ENCODE measurements at places on chromosomes 12 and 14. TPM values are rescaled to one million over a fixed set of nuclear protein-coding genes. Genes with fewer than 3 reads are reported as not detected.

- DNase-seq = no peak
Observed at GRCh38 chr14:77473921-77474320, 16.0 kb downstream of the AHSA1 start.

DNA sequence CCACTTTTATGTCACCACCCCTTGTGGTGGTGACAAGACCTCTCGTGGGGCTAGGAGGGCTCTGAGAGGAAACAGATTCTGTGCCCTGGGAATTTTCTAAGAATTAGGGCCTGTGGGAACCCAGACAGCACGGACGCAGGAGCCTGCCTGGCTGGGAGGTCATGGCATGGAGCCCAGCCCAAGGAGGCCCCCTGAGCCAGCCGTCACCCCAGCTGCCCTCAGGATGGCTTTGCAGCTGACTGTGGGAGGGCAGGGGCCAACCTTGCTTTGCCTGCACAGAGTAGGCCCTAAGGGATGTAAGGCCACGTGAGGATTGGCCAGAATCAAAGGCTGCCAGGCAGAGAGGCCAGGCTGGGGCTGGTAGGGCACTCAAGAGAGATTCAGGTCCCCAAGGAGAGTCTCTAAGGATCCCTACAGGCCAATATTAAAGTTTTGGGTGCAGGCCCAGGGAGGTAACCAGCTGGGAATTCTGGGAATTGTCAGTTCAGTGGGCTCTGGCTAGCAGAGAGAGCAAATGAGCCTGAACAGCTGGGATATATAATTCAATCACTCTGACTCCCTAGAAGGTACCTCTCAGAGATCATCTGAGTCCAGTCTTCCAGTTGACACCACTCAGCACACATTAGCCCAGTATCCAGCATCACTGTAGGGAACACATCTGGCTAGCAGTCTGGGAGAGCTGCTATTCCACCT is 6.4 kb downstream of the LTBP2 start:
- no peak for DNase-seq

GRCh38 chr14:47012533-47013280 is 361.1 kb upstream of the RPL10L start:
- DNase-seq = no peak

DNA sequence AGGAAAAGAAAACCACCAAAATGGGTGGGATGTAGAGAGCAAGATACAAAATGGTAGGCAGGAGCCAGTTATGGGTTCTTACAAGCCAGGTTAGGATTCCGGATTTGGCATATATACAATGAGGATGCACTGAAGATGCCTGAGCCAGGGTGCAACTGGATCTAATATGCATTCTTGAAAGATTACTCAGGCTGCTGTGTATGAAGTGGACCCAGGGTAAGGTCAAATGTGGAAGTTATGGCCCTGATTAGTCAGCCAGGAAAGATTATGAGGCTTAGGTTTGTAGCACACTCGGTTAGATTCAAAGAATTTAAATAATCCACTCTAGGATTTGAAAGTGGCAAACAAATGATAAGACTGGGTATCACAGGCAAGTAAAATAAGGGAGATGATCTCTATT is 1750.7 kb upstream of the FLRT2 start:
- DNase-seq = no peak

- DNase-seq = no peak
Observed at GRCh38 chr14:86083616-86084015, 553.7 kb downstream of the FLRT2 start.

DNA sequence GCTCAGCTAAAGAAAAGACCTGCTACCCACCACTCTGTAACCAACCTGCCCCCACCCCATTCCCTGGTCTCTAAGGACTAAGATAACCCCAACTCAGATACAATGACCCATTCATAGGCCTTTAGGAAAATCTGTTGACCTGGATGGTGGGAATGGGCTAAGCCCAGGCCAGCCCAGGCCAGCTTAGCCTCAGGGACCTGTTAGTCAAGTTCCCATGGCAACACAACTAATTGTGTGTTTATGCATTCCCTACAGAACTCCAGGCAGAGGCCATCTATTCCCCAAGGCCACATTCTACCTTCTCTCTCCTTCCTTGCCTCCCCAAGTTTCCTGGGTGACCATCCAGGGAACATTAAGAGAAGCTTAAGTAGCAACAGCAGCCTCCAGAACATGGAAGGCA is 16.1 kb upstream of the KRT8 start:
- DNase-seq = no peak

GRCh38 chr12:12934556-12934955 is 17.4 kb downstream of the GPRC5D start:
- no peak for DNase-seq

GRCh38 chr12:42758806-42759205 is 169.3 kb upstream of the PRICKLE1 start:
- DNase-seq = no peak

GRCh38 chr12:87988534-87988933 is 40.7 kb downstream of the C12orf50 start:
- DNase-seq = no peak

DNA sequence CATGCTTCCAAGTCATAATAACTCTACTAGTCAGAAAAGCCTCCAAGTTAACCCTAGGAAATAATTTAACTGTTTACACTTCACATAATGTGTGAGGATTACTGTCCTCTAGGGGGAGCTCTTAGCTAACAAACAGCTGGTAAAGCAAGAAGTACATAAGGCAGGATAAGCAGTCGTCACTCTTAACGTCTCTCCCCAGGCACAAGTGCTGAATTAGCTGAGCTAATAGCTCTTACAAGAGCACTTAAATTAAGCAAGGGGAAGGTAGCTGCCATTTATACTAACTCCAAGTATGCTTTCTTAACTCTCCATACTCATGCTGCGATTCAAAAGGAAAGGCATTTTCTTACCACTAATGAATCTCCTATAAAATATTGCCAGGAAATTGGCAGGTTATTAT is 79.3 kb upstream of the TSPAN11 start:
- no peak for DNase-seq

GRCh38 chr14:37114002-37114401 is 58.4 kb downstream of the SLC25A21 start:
- no peak for DNase-seq

DNA sequence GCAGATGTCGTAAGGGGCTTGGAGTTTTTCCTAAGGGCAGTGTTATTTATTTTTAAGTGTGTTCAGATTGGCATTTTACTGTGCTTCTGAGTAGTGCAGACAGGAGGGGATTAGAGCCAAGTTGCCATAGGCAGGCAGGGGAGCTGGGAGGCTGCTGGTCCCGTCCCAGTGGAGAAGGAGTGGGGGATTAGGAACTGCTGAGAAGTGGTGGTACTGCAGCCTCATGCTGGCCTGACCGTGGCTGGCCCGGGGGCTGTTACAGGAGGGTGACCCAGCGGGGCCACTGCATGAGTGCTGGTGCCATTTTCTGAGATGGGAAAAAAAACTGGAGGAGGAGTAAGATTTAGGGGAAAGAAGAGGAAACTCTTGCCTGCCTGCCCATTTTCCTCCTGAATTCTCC is 52.3 kb upstream of the DLK1 start:
- no peak for DNase-seq

- no peak for DNase-seq
Observed at GRCh38 chr12:3272958-3273357, 195.8 kb downstream of the TSPAN9 start.

DNA sequence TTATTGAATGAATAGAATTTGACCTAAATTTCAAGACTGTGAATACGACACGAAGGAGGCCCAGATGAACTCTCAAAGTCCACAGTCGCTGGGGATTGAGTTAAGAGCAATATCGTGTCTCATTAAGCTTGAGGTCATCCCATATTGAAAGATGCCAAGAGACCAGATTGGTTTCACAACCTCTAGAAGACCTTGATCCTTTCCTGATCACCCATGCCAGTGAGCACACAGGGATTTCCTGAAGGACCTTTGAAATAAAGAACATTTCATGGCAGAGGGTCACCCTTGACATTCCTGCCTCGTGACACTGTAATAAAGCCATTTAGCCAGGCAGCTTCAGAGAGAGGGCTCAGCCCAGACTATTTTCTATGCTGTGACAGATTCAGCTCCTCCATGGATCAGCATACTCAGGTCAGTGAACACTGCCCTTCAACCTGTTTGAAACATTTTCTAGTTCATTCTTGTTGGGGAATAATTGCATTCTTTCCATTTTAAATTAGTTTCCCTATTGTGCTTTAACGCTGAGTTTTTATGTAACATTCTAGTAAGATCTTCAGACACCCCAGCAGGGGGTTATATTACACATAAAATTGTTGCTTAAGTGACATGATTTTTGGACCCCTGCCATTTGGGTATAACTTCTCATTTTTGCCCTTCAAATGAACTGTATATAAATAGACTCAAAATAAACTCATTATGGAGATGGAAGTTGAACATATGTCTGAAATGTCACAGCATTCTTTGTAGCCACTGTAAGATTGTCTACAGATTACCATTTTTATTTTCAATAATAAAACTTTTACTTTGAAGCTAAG is 213.2 kb downstream of the C12orf50 start:
- DNase-seq = no peak

- no peak for DNase-seq
Observed at GRCh38 chr14:34571771-34572170, 32.3 kb upstream of the EAPP start.

DNA sequence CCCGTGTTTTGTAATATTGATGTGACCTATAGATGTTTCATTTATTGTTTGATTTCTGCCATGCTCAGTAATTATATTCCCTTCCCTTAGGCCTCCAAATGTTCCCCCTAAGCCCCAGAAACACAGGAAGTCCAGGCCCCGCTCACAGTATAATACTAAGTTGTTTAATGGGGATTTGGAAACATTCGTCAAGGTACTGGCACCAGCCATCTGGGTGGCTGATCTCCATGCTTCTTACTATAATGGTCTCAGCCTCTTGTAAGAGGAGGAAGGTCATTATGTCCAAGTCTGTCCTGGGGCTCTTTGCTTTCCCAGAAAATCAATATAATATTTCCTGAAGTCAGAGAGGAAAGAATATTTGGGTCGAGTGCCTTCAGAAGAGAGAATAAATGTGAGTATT is 130.9 kb downstream of the KICS2 start:
- DNase-seq = no peak

- DNase-seq = no peak
Observed at GRCh38 chr12:112160611-112161010, 35.3 kb downstream of the TRAFD1 start.

DNA sequence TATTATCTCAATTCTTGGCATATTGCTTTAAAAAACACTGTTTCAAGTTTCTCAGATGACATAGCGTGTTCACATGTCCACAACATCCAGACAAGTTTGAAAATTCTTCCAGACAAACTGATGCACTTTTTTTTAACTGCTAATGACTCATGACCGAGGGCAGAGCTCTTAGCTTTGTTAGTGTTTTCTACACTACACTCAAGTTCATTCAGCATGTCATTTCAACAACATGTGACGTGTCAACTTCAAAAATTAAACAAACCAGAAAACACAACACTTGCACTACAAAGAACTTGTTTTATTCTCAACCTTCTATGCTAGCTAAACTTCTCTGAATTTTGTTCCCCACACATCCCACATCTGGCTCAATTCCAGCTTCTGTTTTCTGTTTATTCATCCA is 1186.3 kb upstream of the FLRT2 start:
- no peak for DNase-seq

DNA sequence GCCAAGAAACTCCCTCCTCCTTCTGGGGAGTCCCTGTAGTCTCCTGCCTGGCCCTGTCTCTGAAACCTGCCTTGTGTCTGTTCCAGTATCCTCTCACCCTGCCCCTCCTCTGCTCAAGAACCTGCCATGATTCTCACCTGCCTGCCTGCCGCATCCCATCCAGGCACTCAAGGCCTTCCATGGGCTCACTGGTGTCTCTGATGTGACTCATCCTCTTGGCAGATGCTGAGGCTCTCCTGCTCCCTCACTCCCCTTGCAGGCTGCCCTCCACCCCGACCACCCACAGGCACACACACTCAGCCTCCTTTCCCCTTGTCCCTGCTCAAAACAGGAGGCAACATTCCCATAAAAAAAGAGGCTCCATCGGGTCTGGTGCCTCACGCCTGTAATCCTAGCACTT is 5.8 kb upstream of the BEGAIN start:
- DNase-seq = peak; percentile 5

DNA sequence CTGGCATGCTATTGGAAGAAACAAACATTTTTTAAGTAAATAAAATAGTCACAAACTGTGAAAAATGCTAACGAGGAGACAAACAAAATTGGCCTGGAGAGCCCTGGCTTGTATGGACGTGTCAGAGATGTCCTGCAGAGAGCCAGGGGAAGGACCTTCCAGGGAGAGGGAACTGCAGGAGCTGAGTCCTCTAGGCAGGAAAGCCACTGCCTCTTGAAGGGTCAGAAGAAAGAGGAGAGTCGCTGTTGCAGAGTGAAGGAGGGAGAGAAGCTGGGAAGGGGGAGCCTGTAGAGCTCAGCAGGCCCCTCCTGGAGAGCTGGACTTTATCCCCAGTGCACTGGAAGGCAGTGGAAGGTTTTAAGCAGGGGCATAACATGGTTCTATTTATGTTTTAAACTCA is 80.3 kb upstream of the PWP1 start:
- no peak for DNase-seq

GRCh38 chr12:86681060-86681459 is 424.9 kb upstream of the MGAT4C start:
- DNase-seq = no peak

GRCh38 chr12:54232790-54233189 is 44.0 kb upstream of the SMUG1 start:
- no peak for DNase-seq

GRCh38 chr12:19034937-19035336 is 94.6 kb upstream of the PLEKHA5 start:
- no peak for DNase-seq

OAS1 gene
- total RNA-seq = 0.27 TPM

MDGA2 gene
- 4.9 TPM for total RNA-seq

RDH12 gene
- 0.55 TPM for total RNA-seq

TSPAN19 gene
- not detected for total RNA-seq

SBNO1 gene
- 42.9 TPM for total RNA-seq

IL31 gene
- total RNA-seq = not detected

E2F7 gene
- total RNA-seq = 19.8 TPM

MYO1H gene
- 0.44 TPM for total RNA-seq

ACADS gene
- 11.6 TPM for total RNA-seq

MVK gene
- total RNA-seq = 15.3 TPM

Data from WTC11 (cell line).